ENCODE measurements at places on chromosomes 5 and 9.

- DNase-seq = no peak
These were observed 999.8 kb downstream of the NR2F1-AS1 start for GRCh38 chr5:92581249-92581648.

GRCh38 chr9:91085517-91086291 is 276.0 kb downstream of the AUH start:
- DNase-seq = no peak

DNA sequence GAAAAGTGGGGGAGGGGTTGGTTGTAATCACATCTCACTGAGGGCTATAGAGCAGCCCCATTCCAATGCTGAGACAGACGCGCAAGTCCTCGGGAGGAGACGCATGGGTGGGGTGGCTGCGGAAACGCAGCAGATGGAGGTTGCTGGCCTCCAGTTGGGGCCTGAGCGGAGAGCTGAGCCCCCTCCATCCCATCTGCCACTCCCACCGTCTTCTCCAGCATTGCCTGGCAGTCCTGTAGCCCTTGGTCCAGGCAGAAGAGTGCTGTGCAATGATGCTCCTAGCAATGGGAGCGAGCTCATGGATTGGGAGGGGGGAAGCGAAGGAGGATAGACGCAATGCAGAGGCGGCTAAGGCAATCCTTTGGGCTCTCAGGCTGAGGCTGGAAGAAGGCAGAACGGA is 79.4 kb upstream of the GLRA1 start:
- no peak for DNase-seq

GRCh38 chr5:68389618-68390017 is 174.1 kb downstream of the PIK3R1 start:
- no peak for DNase-seq

- DNase-seq = peak; percentile 59
These were observed 4.1 kb upstream of the RGMB start for GRCh38 chr5:98769210-98769958.

- DNase-seq = no peak
These were observed 64.6 kb downstream of the WNK2 start for GRCh38 chr9:93248386-93249040.

GRCh38 chr5:143106174-143106573 is 297.3 kb downstream of the NR3C1 start:
- peak; percentile 79 for DNase-seq

DNA sequence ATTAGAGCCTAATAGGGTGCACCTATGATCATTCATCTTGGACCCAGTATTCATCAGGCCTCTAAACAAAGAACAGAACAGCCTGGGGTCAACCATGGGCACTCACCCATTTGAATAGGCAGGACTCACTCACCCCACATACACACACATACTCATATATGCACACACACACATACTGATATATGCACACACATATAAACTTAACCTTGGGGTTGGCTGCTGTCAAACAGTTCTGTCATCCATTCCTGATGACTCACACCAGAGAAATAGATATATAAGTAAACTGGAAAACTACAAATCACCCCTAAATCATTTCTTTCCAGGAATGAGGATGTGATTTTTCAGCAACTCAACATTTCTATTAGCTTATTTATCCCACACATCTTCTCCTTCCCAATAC is 51.3 kb downstream of the ARL15 start:
- no peak for DNase-seq

GRCh38 chr9:83472764-83473163 is 65.4 kb downstream of the FRMD3 start:
- DNase-seq = no peak

DNA sequence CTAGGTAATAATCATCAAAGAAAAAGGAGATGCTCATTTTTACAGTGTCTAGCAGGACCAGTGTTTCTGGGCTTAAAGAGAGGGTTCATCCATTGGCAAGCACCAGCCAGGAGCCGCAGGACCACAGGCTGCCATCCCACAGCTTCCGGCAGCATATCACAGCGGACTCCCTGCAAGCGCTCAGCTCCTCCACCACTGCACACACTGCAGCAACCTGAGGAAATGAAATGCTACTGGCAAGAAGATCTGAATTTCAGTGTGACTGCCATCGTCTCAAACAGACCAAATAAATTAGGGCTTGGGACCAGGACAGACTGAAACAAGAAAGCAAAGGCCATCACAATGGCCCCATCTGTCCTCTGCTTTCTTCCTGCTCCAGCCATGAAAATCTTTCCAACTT is 114.2 kb downstream of the TTC39B start:
- no peak for DNase-seq

- no peak for DNase-seq
These were observed 14.7 kb upstream of the TNC start for GRCh38 chr9:115132648-115133047.

- no peak for DNase-seq
These were observed 1198.6 kb upstream of the ACO1 start for GRCh38 chr9:31185831-31186230.

DNA sequence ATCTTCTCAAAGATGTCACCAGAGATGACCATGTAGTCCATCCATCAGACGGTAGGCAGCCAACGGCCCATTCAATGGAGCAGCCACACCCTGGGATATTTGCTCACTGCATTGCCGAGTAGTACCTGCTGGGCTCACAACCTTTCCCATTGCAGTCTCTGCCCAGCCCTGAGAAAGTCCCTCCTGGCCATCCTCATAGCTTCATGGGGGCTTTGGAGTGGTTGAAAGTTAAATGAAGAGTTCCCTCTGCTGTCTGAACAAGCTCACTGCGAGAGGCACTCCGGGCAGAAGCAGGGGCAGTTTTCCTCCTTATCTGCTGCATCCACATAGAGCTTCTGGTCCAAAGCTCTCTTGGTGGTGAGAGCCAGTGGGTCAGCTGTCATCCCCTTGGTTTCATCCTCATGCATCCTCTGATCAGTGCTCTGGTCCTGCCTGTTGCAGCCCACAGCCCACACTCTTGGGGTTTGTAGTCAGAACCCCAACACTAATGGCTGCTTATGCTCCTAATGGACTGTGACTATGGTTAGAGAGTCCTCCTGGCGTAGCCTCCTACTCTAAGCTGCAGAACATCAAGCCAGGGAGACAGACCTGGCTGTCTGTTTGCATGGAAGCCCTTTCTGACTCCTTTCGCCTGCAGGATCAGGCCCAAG is 23.3 kb downstream of the TNFSF8 start:
- DNase-seq = peak; percentile 78

- DNase-seq = no peak
These were observed 19.6 kb downstream of the CRB2 start for GRCh38 chr9:123375469-123376132.

- DNase-seq = no peak
These were observed 60.8 kb upstream of the RNU6ATAC start for GRCh38 chr9:134225186-134225585.

DNA sequence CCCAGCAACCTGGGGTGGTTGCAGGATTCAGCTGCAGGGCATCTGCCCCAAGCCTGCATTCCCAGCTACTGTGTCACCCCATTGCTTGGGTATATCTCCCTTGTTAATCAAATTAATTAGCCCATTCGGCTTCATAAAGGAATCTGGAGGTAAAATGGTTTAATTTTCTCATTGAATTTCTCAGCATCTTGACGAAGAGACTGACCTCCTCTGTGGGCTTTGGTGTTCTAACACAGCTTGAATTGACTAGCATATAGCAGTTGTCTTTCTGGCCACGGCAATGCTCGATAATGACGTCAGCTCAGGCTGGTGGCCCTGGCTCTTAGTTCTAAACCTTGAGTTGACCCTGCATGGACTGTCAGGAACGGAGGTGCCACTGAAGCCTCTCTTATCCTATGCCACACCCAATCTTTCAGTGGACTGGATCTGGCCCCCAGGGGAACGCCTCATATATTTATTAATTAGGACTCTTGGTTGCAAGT is 72.4 kb downstream of the MSX2 start:
- no peak for DNase-seq

- no peak for DNase-seq
These were observed 148.5 kb downstream of the GNAQ start for GRCh38 chr9:77883133-77883532.

DNA sequence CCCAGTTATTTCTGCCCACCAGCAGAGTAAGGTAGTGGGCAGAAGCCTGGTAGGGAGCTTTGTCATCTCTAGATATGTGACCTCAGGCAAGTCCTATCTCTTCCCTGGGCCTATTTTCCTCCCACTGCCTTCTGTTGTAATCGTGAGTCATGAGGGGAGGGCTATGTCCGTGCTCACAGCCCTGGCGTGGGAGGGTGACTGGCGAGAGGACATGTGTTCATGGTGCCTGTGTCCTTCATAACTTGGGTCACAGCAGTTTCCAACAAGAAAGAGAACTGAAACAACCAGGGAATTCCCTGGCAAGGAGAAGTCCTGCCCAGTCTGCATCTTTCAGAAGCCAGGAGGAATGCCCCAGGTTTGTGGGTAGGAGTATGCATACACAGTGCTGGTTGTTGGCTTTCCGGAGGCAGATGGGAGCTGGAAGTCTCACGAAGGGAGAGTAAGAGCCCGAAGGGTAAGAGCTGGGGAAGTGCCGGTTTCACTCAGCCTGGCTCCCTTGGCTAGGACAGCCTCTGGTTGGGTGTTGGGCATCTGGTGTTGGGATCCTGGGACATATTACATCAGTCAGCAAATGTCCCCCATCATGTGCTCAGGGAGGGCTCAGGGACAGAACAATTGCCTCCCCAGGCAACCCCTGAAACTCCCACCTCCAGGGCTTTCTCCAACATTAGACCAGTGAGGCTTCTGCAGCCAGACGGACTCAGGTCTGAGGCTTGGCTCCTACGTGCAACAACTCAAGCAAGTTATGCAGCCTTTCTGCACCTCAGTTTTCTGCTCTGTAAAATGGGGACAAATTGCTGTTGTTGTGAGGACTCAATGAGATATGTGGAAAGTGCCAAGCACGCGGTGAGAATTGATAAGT is 4.3 kb upstream of the TIFAB start:
- DNase-seq = no peak

GRCh38 chr5:75023368-75024159 is 28.8 kb downstream of the GCNT4 start:
- no peak for DNase-seq

GRCh38 chr5:169788168-169788567 is 151.1 kb downstream of the DOCK2 start:
- no peak for DNase-seq

DNA sequence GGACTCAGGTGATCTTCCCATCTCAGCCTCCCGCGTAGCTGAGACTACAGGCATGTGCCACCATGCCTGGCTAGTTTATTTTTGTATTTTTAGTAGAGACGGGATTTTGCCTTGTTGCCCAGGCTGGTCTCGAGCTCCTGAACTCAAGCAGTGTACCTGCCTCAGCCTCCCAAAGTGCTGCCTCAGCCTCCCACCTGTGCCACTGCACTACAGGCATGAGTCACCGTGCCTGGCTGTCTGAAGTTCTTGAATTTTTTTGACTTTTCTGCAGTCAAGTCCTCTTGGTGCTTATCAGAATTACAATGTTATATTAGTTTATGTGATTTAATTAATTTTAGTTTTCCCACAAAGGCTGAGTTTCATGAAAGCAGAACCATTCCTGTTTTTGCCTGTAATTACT is 9.8 kb downstream of the SPIN1 start:
- no peak for DNase-seq

GRCh38 chr5:76964060-76964459 is 11.2 kb downstream of the CRHBP start:
- DNase-seq = no peak

- no peak for DNase-seq
These were observed 34.8 kb upstream of the IFNK start for GRCh38 chr9:27489087-27489876.

GRCh38 chr5:64939772-64940510 is 171.2 kb downstream of the CWC27 start:
- DNase-seq = peak; percentile 15

DNA sequence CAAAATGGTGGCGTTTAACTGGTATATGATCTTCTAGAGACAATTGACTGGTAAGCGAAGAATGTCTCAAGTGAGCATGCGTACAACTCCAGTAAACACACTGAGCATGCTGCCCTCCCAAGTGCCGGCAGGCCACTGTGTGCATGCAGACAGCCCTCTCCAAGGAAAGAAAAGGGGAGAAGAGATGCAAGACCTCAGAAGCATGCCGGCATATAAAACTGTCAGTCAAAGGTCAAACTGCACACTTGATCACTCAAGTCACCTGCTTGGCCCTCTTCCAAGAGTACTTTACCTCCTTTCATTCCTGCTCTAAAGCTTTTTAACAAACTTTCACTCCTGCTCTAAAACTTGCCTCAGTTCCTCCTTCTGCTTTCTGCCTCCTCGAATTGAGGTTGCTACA is 910.2 kb downstream of the TAF11L14 start:
- no peak for DNase-seq

DNA sequence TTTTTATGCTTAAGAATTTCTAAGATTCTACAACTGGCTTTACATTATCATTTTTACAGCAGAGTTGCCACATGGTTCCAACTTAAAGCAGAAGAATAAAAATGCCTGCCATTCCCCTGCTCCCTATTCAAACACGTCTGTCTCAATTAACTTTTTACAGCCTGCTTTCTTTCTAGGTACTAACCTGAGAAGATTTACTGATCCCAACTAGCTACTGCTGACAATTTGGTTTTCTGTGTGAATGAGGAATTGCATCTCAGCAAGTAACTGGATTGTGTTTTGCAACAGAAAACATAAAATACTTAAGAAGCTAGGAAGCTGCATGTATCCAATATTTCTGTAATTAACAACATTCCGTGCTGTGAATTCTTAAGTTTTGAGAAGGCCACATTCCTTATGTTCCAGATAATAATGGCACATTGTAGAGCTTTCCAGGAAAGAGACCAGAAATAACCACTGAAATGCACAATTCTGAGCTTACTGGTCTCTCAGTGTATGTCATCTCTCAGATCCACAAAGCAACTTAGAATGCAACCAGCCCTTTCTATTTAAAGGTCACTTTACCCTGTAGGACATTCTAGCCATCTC is 306.8 kb upstream of the NMUR2 start:
- DNase-seq = no peak

- DNase-seq = peak; percentile 22
These were observed 1.8 kb downstream of the ZFAND5 start for GRCh38 chr9:72363236-72363635.

DNA sequence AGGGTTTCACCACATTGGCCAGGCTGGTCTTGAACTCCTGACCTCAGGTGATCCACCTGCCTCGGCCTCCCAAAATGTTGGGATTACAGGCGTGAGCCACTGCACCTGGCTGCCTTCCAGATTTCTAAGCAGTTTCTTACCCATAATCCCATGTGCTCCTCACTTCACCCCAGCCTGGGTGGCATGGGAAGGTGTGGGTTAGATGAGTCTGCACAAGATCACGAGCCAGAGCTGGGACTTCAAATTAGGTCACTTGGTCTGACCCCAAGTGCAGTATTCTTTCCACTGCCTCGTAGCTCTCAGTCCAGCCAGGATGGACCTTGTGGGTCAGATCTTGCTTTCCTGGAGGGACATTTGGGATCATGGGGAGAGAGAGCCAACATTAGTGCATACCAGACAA is 37.5 kb upstream of the STRBP start:
- DNase-seq = no peak

All from endothelial cell of umbilical vein (primary cell).